ENCODE measurements at places on chromosomes 7 and 10. TPM values are rescaled to one million over a fixed set of nuclear protein-coding genes. Genes with fewer than 3 reads are reported as not detected.

- no peak for DNase-seq
Observed at GRCh38 chr7:117588352-117588794, 108.5 kb downstream of the CFTR start.

- no peak for DNase-seq
Observed at GRCh38 chr10:121332829-121333765, 265.1 kb downstream of the FGFR2 start.

- DNase-seq = no peak
Observed at GRCh38 chr10:130464426-130464825, 328.2 kb downstream of the GLRX3 start.

GRCh38 chr7:138875794-138876193 lies 77.8 kb upstream of the ATP6V0A4 start:
- no peak for DNase-seq

GRCh38 chr10:92208736-92209135 lies 82.1 kb downstream of the CPEB3 start:
- no peak for DNase-seq

DNA sequence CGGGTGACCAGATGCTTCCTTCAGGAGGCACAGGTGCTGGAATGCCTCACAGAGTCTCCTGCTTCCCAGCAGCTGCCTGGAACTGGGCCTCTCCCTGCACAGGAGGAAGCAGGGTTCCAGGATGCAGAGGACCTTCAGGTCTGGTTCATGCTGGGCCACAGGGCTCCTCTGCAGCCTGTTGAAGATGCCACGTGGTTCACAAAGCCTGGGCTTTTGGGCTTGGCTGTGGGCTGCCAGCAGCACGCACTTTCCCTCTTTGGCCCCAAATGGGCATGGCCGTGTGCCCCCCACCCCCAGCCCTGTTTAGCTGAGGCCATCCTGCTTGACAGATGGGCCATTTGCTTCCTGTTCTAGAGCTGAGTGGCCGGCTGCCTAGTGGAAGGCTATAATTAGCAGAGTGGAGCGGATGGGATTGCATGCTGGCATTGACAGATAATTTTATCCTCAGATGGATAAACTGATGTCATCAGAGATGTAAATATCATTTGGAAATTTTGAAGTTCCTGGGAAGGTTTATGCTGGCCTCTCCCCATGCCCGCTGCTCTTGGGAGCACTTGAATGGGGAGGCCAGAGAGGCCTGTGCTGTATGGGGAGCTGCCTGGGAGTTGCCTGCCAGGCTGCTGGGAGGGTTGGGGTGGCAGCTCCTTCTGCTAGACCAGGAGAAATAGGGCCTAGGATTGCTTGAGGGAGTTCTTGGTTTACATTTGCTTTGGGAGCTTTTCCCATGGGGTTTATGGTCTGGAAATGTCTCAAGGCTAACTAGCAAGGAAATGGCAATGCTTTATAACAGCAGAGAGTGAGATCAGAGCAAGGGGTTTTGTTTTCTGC lies 28.2 kb downstream of the TSPAN15 start:
- no peak for DNase-seq

- DNase-seq = peak; percentile 54
Observed at GRCh38 chr10:94362360-94363250, at the start of gene NOC3L. Gene NOC3L, minus strand, starts transcription at chr10:94362939. Its CDS starts 101 bp downstream, at chr10:94362838.

DNA sequence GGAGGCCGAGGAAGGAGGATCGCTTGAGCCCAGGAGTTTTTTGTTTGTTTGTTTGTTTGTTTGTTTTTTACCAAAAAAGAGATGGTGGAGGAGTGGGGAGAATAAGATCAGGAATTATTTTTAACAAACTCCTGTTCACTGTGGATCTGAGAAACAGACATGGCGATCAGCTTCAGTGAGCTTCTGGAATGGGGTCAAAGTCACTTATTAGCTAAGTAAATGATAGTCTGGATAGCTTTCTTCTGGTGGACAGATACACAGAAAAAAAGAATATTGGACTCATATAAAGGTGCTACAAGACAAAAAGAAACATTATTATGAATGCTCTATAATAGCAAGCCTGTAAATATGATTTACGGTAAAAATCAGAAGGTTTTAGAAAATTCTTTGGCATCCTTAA lies 85.1 kb downstream of the POU6F2 start:
- no peak for DNase-seq

DDIT4 gene
- total RNA-seq = 80.2 TPM

SDK1 gene
- total RNA-seq = 2.3 TPM
